ENCODE measurements at places on chromosomes 16 and 17.

GRCh38 chr16:50354082-50354481 is 14.7 kb downstream of the BRD7 start:
- DNase-seq: no peak

GRCh38 chr17:28968231-28968913 is 17.1 kb upstream of the PHF12 start:
- DNase-seq: no peak

GRCh38 chr17:77873500-77874302 is 84.8 kb upstream of the TNRC6C start:
- no peak for DNase-seq

GRCh38 chr17:81929253-81930141 is 2.0 kb upstream of the MAFG start:
- DNase-seq: no peak

DNA sequence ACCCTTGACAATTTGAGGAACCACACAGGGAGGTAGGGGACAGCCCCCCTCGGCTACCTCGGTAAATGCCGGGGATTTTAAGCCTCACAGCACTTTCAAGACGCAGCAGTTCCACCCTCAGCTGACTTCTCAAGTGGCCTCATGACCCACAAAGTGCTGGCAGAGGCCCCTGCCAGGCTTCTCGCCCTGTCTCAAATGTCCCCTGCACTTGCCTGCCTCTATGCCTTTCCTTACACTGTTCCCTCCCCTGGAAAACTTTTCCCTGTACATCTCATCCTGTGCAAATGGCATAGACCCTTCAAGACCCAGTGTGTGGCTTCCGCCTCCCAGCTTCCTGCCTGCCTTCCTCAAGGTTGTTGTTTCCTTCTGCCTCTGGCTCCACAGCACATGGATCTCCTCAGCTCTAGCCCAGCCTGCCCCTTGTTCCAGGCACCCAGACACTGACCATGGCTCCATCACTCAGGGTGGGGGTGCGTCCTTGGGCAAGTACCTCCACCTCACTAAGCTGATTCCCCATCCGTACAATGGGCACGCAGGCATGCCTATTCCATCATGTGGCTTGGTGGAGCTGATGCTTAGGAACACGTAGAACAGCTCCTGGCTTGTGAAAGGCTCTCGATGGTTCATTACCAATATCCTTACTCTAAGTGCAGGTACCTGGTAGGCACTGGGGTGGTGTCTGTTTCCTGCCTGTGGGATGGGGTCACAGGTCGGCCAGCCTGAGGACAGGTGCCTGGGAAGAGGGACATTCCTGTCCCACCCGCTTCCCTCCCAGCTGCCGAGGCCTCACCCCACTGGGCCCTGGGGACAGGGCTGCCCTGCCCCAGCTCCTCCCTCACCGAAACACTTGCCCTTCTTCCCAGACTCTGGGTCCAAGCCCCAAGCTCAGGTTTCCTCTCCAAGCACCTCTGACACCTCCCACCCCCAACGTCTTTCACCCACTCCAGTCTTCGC is 24.0 kb downstream of the MMP15 start:
- no peak for DNase-seq

DNA sequence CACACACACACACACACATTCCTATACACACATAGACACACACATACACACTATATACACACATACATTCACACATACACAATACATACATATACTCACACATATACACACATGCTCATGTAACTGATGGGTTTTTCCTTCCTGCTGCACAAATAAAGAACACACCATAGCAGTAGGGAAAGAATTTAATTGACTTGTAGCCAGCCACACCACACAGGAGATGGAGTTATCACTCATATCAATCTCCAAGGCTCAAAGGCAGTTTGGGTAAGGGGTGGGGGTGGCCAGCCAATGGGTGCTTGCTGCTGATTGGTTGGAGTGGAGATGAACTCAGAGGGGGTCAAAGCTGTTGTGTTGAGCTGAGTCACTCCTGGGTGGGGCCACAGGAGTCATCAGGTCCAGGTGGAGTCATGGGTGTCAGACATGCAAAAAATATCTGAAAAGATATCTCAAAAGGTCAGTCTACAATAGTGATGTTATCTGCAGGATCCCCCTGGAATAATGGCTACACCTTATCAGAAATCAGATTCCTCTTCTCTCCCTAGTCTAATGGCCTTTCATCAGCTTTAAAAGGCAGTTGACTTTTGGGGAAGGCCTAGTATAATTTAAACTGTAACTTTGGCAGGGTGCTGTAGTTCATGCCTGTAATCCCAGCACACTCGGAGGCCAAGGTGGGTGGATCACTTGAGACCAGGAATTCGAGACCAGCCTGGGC is 46.1 kb downstream of the WSB1 start:
- DNase-seq: peak; percentile 62

DNA sequence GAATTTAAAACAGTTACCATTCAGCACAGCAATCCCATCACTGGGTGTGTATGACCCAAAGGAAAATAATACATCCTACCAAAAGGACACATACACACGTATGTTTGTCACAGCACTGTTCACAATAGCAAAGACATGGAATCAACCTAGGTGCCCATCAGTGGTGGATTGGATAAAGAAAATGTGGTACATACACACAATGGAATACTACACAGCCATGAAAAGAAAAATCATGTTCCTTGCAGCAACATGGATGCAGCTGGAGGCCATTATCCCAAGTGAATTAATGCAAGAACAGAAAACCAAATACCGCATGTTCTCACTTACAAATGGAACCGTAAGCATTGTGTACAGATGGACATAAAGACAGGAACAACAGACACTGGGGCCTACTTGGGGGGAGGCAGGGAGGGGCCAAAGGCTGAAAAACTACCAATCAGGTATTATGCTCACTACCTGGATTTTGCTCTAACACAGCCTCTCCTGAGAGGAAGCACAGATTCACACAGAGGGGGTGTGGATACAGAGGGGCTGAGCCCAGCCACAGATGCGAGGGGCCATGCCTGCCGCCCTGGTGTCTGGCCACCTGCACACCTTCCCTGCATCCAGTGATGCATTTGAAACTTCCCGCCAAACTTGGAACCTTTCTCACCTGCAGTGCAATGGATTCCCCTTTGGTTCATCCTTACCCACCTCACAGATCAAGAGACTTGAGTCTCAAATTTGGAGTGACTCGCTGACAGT is 55.9 kb downstream of the USP22 start:
- DNase-seq: no peak

DNA sequence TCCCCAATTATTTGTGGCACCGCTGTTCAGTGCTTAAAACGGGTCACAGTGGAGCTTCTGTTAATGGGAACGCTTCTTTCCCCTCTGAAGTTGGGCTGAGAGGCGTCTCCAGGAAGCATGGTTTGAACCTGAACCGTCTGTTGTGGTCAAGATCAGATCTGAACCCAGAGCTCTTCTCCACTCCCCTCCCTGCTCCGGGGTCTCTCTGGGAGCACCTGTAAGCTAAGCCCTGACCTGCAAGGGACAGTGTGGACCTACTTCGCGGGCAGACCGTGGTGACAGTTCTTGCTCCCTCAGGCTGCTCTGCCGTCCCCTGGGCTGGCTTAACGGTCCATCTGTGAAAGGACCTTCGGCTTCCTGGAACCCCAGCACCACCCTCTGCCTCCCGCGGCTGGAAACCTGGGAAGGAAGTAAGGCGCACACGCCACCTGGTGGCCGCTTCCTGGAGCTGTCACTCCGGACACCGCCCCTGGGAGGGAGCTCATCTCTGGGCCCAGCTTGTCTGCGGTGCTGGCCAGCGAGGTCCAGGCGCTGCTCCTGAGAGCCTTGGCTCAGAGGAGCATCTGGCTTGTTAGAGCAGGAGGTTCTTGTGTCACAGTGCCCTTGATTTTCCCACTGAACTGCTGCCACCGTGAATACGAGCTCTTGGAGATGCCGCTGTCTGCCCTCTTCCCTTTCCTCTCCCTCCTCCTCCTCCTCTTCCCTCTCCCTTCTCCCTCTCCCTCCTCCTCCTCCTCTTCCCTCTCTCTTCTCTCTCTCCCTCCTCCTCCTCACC is 518.5 kb upstream of the EEF2KMT start:
- DNase-seq: peak; percentile 43
